NCI-H2029 treated with DMSO at 0.1 percent for 48 hours (cell line): ENCODE measurements at places on chromosomes 6 and 20.

DNA sequence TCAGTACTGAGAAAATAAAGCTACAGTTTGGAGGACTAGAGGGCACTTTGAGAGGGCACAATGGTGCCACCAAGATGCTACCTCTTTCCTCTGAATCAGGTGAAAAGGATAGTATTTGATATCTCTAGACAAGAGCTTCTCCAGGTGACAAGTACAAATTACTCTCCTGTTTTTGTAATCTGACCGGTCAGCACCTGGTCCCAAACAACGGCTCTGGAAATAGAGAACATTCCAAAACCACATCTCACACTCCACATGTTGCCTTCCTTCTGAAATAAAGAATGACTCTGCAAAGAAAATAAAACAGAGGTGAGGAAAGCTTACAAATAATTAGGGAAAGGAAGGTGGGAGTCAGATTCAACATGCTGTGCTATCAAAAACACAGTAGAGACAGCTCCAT lies 51.3 kb upstream of the CITED2 start:
- no peak for DNase-seq

- DNase-seq, result no peak
Measured at GRCh38 chr6:56510984-56511531, 131.6 kb downstream of the DST start.

DNA sequence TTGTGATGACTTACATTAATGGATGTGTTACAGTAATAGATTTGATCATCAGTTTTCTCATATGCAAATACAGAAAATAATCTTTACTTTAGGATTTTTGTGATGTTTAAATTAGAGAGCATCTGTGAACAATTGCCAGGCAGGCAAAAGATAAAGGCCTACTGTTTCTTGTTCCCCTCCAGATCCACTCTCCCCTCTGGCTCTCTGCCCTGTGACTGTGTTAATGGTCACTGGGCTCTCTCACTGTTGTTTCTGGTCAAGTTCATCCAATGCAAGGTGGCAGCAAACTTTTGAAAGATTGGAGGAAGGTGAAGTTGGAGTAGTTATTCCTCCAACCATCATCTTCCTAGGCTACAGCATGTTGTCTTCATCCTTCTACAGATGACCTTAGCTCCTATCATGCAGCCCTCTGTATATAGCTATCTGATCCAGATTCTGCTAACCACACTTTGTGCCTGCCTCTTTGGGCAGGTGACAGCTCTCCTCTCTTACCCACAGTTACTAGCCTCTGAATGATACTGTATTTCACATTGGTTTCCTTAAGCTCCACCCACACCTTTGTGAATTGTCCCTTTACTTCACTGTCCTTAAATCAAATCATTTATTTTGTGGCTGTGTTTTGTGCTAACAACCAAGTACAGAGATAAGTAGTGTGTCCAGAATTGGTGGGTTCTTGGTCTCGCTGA lies 48.9 kb upstream of the ARG1 start:
- no peak for DNase-seq

DNA sequence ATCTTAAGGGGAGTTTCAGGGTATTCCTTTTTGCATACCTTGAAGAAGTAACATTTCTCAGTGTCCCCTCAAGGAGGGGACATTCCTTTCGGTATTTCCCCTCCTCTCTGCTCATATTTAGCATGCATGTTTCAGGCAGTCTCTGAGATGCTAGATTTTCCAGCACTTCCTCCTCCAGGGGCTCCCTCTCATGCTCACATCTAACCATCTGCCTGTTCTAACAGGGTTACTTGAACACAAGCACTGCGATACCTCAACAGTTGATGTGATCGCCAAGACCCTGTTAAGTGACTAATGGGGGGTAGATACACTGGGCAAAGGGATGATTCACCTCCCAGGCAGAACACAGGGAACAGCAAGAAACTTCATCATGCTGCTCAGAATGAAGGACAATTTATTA lies 12.9 kb upstream of the MCM3 start:
- no peak for DNase-seq

DNA sequence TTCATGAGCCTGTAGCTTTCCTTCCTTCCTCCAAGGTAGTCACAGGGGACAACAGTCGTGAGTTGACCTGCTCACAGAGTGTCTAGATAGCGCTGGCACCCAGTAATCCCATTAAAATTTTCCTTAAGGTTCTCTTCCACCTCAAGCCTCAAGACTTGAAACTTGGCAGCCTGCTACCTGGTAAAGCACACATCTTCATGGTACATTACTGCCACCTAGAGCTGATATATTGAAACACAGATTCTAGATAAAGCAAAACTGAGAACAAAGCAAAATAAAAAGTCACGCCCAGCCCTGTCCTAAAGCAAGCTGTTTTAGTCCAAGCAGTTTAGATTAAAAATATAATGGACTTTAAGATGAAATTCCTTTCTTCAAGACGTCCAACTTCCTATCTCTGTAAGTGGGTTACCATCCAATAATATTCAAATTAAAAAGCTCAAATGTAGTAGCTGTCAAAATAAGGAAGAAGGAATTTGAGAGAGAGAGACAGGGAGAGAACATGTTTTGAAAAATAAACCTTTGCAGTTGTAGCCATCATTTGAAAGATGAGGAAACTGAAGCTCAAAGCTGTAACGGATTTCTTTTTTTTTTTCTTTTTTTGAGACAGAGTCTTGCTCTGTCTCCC lies 50.7 kb upstream of the CD83 start:
- DNase-seq, result peak; percentile 98

DNA sequence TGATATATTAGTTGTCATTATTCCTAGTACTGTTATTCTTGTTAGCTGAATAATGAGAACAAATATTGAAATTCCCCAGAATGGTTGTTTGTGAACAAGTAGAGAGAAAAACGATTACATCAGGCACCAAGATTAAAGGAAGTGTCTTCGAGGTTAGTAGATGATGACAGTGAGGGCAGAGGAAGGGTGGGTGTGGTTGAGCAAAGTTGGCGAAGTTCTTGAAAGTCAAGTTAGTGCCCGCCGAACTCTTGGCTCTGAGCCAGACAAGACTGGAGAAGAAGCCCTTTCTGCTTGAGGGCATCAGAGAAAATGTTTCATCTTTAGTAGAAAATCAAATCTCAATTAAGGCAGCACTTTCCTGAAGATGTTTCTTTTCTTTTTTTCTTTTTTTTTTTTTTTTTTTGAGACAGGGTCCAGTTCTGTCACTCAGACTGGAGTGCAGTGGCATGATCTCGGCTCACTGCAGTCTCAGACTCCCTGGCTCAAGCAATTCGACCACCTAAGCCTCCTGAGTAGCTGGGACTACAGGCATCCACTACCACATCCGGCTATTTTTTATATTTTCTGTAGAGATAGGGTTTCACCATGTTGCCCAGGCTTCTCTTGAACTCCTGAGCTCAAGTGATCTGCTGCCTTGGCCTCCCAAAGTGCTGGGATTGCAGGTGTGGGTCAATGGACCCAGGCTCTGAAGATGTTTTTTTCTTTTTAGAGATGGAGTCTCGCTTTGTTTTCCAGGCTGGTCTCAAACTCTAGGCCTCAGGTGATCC lies 77.1 kb downstream of the SGK1 start:
- no peak for DNase-seq

- DNase-seq, result peak; percentile 79
Measured at GRCh38 chr20:33539129-33539528, 49.2 kb downstream of the CBFA2T2 start.

- DNase-seq, result no peak
Measured at GRCh38 chr20:6703047-6703446, 64.4 kb upstream of the BMP2 start.

- no peak for DNase-seq
Measured at GRCh38 chr6:71236926-71237434, 51.6 kb upstream of the OGFRL1 start.

- no peak for DNase-seq
Measured at GRCh38 chr6:1910621-1911407, 301.1 kb downstream of the FOXC1 start.

GRCh38 chr20:2387180-2387577 lies 6.5 kb downstream of the TGM6 start:
- DNase-seq, result no peak

DNA sequence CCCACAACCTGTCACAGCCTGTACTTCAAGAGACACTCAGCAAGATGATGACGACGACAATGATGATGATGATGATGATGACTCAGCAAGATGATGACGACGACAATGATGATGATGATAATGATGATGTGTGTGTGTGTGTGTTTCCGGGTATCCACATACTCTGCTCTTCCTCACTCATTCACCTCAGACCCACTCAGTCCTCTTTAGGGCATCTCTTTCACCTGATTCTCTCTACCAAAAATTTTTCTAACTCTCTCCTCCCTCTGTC lies 1.2 kb upstream of the EIF6 start:
- no peak for DNase-seq

- no peak for DNase-seq
Measured at GRCh38 chr6:47512872-47513271, 35.3 kb downstream of the CD2AP start.

DNA sequence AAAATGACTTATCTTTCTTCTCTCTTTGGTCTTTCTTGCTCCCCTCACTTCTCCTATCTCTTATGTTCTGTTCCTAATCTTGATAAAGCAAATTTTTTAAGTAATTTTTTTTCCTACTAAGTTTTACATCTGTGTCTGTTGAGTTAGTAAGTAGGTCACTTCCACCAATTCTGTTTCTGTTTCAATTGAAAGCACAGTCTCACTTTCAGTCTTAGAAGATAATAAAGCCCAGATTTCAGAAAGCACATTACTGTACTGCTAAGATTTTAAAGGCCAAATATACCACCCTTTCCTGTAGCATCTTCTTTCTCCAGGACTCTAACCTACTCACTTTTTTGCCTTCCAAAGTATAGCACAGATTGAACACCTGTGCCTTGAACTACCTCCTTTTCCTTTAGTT lies 866.1 kb upstream of the ADGRB3 start:
- DNase-seq, result no peak

- no peak for DNase-seq
Measured at GRCh38 chr6:130018744-130019325, 454 bp downstream of the L3MBTL3 start.
